NCI-H1105 treated with DMSO at 0.1 percent for 48 hours (cell line): ENCODE measurements at places on chromosomes 4 and X.

DNA sequence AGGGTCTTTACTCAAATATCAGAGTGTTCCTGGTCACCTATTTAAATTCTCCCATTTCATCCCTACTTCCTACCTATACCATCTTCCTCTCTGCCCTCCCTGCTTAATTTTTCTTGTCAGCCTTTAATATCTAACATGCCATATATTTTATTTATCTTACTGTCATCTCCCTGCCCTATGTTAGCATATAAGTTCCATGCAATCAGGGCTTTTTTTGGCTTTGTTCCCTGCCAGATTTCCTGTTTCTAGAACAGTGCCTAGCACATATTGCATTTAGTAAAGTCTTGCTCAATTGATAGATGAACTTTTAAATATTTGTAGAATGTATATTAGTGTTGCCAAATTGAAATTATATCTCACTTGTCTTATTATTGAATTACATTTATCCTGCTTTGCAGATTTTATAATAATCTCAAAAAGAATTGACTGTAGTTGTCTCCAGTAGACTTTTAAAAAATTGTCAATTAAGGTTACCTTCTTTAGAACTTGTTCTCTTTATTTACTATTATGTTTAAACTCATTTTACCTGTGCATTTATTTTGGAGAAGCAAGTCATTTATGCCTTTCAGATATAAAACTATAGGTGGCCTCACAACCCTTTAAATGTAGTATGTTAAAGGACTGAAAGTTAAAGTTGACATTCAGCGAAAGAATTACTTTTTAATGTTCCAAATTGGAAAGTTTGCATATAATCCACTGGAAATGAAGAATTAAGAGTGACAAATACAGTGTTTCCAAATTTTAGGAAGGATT is 108.2 kb upstream of the BMPR1B start:
- DNase-seq, result no peak

DNA sequence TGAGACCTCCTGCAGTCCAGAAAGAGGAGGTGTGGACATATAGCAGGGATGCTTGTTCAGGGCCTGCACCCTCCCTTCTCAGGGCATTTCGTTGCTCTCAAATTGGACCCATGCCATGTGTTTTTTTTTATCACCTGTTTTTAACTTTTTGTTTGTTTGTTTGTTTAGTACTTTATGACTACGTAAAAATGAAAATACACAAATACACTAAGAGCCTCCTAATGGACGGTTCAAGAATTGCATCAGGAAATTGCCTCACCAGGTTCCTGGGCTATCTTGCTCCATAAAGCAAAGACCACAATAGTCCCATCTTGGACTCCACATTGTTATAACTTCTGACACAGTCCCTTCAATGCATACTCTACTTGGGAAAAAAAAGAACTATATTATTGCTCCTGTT is 1685.9 kb upstream of the TENM3 start:
- DNase-seq, result no peak

DNA sequence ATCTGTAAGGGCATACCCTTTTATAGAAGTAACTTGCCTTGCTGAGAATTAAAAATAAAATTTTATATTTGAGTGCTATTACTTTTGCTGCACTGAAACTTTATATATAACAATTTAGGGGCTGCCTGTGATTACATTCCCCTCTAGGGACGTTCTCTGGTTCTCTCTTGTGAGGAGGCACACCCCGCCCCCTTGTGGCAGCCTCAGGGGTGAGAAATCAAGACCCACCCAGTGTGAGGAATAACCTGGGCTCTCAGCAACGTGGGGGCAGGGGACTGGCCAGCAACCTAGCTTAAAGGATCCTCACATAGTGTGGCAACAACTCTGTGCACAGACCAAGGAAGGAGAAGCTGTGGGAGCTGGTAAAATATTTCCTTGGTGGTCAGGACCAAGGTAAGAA is 43.7 kb downstream of the MAGEA9 start:
- DNase-seq, result peak; percentile 36

DNA sequence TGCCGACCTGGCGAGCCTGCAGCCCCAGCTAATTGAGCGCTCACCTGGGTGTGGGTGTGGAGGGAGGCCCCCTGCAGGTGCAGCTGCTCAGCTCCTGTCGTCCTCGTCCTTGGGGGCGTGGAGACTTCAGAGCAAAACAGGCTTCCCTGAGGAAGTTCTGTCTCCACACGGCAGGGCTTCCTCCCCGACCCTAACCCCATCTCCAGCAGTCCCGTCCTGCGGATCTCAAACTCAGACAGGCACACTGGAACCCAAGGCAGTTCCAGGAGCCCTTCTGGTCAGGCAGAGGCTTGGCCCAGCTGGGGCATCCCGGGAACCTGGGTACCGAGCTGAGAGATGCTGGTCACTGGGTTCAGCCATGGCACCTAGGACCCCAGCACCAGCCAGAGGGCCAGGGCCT is 24.4 kb downstream of the TACC3 start:
- DNase-seq, result no peak

DNA sequence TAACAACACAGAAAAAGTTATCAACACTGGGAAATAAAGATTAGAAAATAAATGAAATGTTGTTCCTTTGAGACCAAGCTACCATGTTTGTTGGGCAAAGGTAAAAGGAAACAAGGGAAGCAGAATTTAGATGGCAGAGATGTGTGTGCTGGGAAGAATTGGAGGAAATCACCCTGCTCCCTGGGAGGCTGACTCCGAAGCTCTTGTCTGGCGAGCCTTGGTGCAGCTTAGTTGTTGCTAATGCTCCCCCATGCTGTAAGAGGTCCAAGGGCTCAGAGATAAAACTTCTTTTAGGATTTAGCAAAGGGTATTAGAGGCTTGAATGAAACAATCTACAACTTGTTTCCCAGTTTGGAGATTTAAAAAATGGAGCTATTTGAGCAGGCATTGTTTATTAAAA is 123.8 kb upstream of the DDIT4L start:
- no peak for DNase-seq

GRCh38 chr4:98113012-98113411 is 30.3 kb downstream of the STPG2 start:
- no peak for DNase-seq

- DNase-seq, result no peak
Observed at GRCh38 chrX:27229721-27230120, 233.4 kb downstream of the PPP4R3C start.

GRCh38 chr4:110508827-110509710 is 33.1 kb downstream of the ENPEP start:
- DNase-seq, result no peak

DNA sequence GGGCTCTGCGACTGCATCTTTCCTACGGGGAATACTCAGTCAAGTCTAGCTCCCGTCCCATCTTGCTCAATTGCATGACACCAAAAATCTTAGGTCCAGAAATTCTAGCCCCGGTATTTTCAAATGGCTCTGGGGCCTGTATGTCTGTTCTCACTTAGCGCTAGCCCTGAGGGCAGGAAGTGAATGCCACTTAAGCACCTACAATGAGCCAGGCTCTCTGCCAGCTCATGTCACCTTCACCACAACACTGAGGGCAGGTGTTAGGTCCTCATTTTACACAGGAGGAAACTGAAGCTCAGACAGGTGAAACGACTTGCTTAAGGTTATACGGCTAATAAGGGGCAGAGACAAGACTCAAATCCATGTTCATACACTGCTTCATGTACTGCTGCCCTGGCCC is 282.8 kb downstream of the PPP1R2C start:
- DNase-seq, result peak; percentile 80
